ENCODE measurements at places on chromosomes 5 and 9. TPM values are rescaled to one million over a fixed set of nuclear protein-coding genes. Genes with fewer than 3 reads are reported as not detected.

DNA sequence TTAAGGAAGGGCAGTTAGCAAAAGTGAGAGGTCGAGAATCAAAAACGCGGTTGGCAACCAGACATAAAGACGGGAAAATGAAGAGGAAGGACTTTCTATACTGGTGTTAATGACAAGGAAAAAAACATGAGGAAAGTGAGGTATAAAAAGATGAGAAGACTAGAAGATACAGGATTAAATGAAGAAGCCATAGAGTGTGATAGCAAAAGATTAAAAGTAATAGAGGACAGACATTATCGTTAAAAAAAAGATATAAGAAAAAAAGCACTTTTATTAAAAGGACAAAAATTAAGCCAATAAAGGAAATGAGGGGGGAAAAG, 1.7 kb upstream of the SSBP2 start:
- H3K27me3 ChIP-seq, result no peaks in the 10 kb centered on the region
- DNase-seq, result no peak
- no peak overlapping the region for H3K4me3 ChIP-seq
- peak overlapping the region; percentile 97 for H3K27ac ChIP-seq
- no peaks in the 10 kb centered on the region for H3K36me3 ChIP-seq

- H3K4me1 ChIP-seq, result no peaks in the 10 kb centered on the region
- no peaks in the 10 kb centered on the region for H3K27me3 ChIP-seq
- no peak for DNase-seq
- no peak overlapping the region for H3K27ac ChIP-seq
- H3K36me3 ChIP-seq, result no peaks in the 10 kb centered on the region
- no peak overlapping the region for H3K4me3 ChIP-seq
These were observed 554.6 kb upstream of the CDH6 start for GRCh38 chr5:30638899-30639298.

The IL17B gene
- 20.3 TPM for total RNA-seq

- DNase-seq, result no peak
- H3K4me3 ChIP-seq, result no peak overlapping the region
- H3K27ac ChIP-seq, result no peak overlapping the region
- peaks cover 29% of the 10 kb centered on the region for H3K4me1 ChIP-seq
- H3K27me3 ChIP-seq, result no peaks in the 10 kb centered on the region
These were observed 72.2 kb downstream of the CWC27 start for GRCh38 chr5:64840958-64841357.

DNA sequence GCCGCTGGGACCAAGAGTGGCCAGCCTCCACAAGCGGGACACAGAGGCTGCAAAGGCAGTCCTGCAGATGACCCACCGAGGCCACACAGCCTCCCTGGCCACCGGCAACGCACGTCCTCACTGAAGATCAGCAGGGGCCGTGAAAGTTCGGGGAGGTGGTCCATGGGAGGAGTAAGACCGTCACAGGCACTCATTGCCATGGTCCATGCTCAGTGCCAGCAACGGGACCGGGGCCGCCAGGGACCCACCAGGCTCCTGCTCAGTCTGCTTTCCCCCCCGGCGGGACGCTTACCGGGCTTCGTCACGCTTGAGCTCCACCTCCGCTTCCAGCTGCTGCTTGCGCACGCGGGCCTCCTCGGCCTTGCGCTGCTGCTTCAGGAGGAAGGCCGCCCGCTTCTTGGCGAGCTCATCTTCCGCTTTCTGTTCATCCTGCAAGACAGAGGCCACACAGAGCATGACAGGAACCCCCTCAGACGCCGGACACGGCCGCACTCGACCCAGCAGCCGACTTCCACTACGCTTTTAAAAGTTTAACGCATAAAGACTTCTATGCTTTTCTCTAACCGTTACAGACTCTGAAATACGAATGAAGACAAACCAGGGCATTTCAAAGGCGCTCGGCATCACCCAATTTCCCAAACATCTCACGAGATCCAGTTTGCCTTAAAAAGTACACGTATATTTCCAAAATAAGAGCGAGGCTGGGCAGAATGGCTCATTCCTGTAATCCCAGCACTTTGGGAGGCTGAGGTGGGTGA, 88.4 kb downstream of the CAMSAP1 start:
- peaks cover 99% of the 10 kb centered on the region for H3K36me3 ChIP-seq
- H3K27ac ChIP-seq, result no peak overlapping the region

GRCh38 chr5:53246042-53246836, 136.7 kb upstream of the MOCS2 start:
- no peaks in the 10 kb centered on the region for H3K27me3 ChIP-seq
- H3K36me3 ChIP-seq, result no peaks in the 10 kb centered on the region
- no peak overlapping the region for H3K27ac ChIP-seq
- H3K4me3 ChIP-seq, result no peak overlapping the region

The CYSRT1 gene
- total RNA-seq, result 0.33 TPM

GRCh38 chr5:135065306-135066265, 31.6 kb upstream of the PITX1 start:
- H3K27ac ChIP-seq, result no peak overlapping the region
- no peak overlapping the region for H3K4me3 ChIP-seq
- no peaks in the 10 kb centered on the region for H3K4me1 ChIP-seq
- no peaks in the 10 kb centered on the region for H3K36me3 ChIP-seq

The NRG2 gene
- total RNA-seq, result 4.4 TPM

DNA sequence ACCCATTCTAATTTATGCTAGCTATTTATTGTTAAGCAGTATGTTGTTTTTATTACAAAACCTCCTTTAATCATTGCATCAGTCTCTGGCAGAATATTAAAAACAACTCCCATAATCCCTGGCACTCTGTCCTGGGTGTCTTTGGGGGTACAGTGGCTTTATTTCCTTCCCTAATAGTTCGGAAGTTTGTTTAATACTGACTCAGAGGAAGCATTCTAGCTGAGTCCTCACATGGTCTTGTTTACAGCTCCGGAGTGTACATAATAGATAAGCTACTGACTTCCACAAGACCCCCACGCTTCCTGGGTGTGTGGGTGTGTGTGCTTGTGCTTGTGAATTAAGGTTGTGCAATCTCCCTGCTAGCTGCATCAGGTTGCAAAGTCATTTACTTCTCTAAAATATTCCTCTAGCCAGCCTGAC, 149.8 kb upstream of the CDKN2B start:
- no peak overlapping the region for H3K27ac ChIP-seq
- DNase-seq, result no peak
- H3K4me1 ChIP-seq, result no peaks in the 10 kb centered on the region
- H3K36me3 ChIP-seq, result no peaks in the 10 kb centered on the region

DNA sequence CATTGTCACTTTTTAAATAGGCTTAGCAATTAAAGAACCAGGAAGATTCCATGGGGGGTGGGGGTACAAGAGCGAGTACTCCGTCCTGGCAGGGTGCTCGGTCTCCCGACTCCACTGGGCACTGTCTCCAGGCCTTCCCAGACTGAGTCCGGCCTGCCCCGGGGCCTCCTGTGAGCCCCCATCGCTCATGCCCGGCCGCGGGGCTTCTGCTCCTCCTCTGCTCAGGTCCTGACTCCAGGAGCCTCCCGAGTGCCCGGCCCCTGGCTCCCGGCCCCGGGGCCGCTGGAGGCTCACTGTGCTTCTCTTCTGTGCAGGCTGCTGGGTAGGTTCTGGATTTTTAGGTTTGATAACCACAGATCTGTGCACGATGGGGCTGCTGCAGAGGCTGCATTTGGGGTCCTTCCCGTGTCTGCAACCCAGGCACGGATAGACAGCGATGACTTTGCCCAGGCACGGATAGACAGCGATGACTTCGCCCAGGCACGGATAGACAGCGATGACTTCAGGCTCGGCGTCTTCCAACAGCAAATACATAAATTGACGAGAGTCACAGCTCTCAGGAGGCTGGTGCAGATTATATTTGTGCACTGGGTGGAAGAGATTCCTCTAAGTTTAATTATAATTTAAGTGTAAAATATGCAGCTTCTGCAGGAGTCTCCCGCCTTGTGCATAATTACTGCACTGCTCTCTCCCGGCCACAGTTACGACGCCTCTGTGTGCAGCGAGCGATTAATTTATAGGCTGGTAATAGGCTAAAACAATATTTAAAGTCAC, 74.8 kb upstream of the RXRA start:
- H3K4me1 ChIP-seq, result no peaks in the 10 kb centered on the region
- no peak for DNase-seq
- no peak overlapping the region for H3K27ac ChIP-seq
- H3K36me3 ChIP-seq, result no peaks in the 10 kb centered on the region
